ENCODE measurements at places on chromosomes 13 and 19.
A peak's percentile ranks its signal among the peaks of the same experiment; 100 is the strongest.

DNA sequence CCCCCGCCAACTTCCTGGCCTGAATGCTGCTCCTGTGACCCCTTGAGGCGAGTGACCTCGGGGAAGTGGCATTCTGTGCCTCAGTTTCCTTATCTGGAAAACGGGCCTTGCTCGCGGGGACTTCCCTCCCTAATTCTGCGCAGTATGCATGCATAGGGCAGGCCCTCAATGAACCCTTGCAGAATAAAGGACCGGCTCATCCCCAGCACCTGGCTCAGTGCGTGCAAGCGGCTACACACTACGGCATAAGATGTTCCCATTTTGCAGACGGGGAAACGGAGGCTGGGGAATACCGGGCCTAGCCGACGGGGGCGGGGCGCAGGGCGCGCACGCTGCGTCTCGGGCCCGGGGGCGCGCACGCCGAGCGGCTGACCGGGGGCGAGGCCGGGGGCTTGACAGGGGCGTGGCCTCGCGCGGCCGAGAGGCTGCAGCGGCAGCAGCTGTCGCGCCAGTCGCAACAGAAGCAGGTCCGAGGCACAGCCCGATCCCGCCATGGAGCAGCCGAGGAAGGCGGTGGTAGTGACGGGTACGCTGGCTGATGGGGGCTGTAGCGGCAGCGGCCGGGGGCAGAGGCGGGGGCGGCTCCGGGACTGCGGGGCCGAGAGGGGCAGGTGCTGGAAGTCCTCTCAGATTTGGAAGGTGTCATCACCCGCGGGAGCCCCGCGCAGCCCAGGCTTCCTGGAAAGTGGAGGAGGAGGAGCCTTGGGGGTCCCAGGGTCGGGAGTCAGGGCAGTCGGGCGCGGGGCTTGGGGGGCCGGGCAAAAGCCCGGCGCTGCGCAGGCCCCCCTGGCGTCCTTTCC, at the start of gene PGPEP1:
TSS of gene PGPEP1 (plus strand) at position 409 of the 800 bp plus-strand sequence. CDS start at position 493, 84 bp downstream.
- peak; percentile 83 for DNase-seq

DNA sequence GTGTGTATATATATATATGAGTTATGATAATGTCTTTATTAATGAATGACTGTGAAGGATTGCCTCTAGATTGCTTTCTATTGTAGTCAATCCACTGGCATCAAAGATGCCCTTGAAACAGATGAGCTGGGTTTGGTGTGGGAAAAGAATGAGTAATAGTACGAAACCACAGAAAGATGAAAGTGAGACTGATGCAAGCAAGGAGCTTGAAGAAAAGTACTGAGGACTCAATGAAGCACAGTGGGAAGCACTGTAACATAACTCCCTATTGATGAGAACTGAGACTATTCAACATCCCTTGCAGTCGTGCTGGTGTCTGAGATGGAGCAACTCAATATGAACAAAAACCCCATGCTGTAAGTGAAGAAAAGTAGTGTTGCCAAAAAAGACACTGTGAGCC, 1794.2 kb downstream of the SLITRK5 start:
- DNase-seq, result no peak

GRCh38 chr13:111265006-111265700, 55.3 kb upstream of the TEX29 start:
- no peak for DNase-seq

DNA sequence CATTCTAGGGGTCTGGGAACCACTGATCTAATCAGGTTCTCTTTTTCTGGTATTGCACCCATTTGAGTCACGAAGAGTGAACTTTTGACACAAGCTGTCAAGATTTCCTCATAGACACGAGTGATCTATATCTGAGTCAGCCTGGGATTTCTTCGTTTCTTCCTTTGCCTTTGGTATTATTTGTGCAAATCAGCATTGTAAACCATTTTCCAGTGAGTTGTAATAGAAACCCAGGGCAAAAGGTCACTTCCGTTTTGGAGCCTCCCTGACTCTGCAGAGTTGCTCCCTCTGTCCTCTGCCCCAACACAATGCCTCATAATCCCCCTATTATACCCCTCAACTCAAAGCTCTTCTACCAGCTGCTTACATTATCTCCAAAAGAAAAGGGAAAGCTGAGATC, 615.1 kb downstream of the EFNB2 start:
- DNase-seq, result peak; percentile 41

DNA sequence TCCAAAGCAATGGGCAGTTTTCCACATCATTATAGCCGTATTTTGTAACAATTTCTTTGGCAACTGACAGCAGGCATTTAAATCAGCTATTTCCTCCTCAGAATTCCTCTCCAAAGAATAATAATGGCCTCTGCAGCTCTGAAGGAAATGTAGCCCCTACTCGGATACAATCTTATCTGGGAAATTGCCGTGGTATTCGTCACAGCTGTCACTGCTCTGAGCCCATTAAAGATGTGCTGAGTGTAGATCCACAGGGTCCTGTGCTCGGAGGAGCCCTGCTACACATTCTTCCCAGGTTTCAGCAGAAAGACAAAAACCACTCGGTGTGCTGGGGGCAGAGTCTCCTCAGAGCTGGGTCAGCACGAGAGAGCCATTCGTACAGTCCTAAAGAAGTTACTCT, 33.1 kb downstream of the MZT1 start:
- DNase-seq, result no peak

GRCh38 chr19:5321851-5322681, 18.5 kb downstream of the PTPRS start:
- DNase-seq, result peak; percentile 18

GRCh38 chr13:84542348-84542747, 660.1 kb upstream of the SLITRK1 start:
- DNase-seq, result no peak

DNA sequence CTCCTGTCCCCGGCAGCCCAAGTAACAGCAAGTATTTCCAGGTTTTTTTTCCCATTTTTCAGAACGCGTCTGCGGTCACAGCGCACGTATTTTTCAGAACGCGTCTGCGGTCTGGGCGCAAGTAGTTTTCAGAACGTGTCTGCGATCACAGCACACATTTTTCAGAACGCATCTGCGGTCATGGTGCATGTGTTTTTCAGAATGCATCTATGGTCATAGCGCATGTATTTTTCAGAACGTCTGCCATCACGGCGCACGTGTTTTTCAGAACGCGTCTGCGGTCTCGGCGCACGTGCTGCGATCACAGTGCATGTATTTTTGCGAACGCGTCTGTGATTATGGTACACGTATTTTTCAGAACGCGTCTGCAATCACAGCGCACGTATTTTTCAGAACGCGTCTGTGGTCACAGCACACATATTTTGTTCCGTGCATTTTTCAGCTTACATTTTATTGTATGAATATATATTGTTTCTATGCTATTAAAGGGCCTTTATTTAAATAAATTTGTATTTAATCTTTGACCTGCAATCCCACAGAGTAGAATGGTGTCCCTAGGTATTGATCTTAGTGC, 19.7 kb downstream of the ATP4B start:
- DNase-seq, result no peak

DNA sequence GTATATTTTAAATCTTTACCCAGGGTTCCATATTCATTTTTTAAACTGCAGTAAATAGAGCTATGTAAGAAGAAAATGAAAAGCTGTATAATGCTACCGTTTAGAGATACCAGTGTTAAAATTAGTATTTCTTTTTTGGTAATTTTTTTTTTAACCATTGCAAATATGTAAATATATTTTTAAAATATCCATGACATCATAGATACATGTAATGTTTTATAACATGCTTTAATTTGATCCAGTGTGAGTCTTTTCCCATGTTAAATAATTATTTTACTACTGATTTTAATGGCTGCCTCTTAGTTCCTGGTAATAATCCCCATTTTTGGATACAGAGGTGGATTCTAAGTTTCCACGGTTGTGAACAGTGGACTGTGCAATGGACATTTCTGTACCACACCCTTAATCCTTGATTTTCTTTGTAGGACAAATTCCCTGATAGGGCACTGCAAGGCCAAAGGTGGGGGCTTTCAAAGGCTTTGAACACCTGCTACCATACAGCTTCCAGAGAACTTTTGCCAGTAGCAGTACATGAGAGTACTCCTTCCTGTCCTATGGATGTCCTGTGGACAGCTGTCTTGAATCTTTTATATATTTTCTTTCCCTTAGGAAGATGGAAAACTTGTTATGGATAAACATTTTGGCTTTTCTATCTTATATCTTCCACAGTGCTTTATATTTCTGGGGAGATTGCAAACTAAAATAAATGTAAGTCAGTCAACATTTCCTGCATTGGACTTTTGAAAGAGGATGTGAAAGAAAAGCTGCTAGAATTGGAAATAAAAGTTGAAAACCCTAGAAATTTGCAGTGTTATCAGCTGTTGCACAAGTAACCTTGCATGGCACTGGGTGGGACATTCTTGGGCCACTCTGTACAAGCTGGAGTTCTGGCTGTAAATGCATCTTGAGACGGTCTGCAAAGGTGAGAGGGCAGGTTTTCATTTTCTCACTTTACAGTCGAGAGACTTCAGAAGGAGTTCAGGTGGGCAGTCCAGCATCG, 46.8 kb downstream of the ARHGEF7 start:
- no peak for DNase-seq

DNA sequence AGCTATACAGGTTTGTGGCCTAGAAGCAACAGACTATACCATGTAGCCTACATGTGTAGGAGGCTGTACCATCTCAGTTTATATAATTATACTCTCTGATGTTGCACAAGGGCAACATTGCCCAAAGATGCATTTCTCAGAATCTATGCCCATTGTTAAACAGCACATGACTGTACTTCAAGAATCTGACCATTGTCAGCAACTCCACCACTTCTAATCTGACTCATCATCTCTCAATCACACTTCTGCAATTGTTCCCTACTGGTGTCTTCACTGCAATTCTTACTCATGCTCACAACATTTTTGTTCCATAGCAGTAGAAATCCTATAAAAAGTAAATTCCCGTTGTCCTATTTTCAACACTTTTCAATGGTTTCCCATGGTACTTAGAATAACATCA, 63.9 kb upstream of the ATXN8OS start:
- DNase-seq, result no peak

- DNase-seq, result no peak
Observed at GRCh38 chr19:3368848-3369336, 2.5 kb downstream of the NFIC start.

GRCh38 chr13:20772401-20773131, 1.2 kb downstream of the EEF1AKMT1 start:
- DNase-seq, result no peak

DNA sequence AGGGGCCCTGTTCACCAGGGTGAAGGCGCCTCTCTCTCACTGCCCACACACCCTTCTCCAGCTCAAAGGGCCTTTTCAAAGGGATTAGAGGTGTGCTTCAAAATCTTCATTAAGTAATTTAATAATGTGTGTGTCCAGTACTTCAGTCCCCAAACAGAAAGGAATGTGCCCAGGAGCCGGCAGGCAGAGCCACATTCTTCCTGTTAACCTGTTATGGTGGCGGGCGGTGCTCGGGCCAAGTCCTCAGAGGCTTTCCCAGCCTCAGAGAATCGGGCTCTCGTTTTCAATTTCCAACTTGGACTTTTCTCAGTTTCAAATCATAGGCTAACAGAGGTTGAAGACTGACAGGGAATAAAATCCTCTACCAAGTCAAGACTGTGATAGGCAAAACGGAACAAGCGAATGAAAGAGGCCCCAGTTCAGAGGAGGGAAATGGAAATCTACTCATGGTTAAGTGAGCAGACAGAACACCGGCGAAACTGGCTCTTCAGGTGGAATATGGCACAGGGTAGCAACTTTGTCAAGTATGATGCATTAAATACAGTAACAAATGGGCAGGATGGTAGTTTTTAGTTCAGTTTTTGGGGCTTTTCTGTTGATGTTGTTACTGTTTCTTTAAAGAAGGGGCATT, 68.6 kb downstream of the FOXO1 start:
- DNase-seq, result no peak
